HepG2 (cell line): ENCODE measurements at places on chromosomes 16 and 17. TPM values are rescaled to one million over a fixed set of nuclear protein-coding genes. Genes with fewer than 3 reads are reported as not detected.

DNA sequence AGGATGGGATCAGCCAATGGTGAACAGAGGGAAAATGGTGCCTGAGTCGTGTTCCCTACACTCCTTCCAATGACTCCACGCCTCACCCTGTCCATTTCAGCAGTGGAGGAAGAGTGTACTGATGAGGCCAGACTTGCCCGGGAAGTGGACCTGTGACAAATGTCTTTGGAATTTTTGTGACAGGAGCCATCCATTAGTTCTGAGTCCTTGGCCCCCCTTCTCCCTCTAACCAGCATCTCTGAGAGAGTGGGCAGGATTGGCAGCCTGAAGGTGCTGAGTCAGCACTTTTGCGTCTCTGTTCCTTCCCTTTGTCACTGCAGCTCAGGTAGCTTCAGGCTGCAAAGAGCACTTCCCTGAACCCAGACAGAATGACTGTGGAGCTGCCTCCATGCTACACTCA, 30.8 kb downstream of the BEAN1 start:
- DNase-seq = no peak

Gene CDR2L
- polyA plus RNA-seq = 1.9 and 2.1 TPM in 2 replicates

Gene CCDC200
- polyA plus RNA-seq = not detected in 2 replicates

Gene PTX4
- polyA plus RNA-seq = 0.04 TPM in 1 of 2 replicates, not detected in the other
